NCI-H1092 treated with DMSO at 0.1 percent for 48 hours (cell line): ENCODE measurements at places on chromosomes 5 and 9.
A peak's percentile ranks its signal among the peaks of the same experiment; 100 is the strongest.

- no peak for DNase-seq
These were observed 333.4 kb upstream of the PUM3 start for GRCh38 chr9:3177146-3177761.

DNA sequence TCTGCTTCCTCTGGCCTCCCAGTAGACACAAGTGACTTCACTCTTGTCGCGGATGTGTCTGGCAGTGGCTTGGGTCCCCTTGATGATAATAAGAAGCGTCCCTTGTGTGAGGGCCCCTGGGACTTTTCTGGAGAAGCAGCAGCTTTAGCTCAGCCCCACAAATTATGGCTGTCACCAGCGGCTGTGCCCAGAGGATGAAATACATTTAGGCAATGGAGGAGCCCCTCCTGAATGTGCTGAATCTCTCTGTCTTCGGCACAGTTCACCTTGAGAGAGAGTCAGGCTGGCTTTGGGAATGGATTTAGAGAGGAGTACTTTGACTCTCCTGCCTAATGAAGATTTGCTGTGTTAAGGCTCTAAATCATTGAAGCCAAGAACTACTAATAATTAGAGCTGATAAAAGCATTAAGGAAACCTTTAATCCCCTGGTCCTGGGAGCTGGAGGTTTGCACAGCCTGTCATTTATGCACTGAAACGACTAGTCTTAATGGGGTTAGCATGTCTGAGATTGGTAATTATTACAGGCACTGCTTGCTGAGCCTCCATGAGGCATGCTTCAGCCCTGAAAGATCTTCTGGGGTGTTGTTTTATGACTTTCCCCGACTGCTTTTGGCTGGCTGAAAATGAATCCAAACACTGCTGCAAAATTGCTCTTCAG is 127.0 kb downstream of the TENT4A start:
- DNase-seq, result no peak

GRCh38 chr5:149757197-149757947 is 27.3 kb downstream of the PPARGC1B start:
- DNase-seq, result peak; percentile 34

GRCh38 chr5:57716661-57717060 is 234.1 kb upstream of the ACTBL2 start:
- DNase-seq, result no peak

DNA sequence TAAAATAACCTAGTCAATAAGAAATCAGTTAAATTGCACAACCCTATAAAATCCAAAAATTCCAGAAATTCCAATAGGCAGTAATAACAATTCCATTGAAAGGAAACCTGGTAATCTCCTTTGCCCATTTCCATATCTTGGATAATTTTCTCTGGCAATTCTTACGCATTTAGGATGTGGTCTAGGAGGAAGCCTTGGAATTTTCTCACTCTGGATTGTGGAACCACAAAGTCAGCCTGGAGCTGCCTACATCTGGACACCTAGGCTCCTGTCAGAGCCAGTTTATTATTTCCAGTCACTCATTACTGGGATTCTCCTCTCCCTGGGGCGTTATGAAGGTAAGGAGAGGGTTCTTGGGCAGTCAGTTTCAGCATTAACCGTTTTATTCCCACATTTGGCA is 40.3 kb upstream of the GNE start:
- no peak for DNase-seq

- DNase-seq, result peak; percentile 34
These were observed 313.5 kb downstream of the PRDM9 start for GRCh38 chr5:23820765-23821471.

DNA sequence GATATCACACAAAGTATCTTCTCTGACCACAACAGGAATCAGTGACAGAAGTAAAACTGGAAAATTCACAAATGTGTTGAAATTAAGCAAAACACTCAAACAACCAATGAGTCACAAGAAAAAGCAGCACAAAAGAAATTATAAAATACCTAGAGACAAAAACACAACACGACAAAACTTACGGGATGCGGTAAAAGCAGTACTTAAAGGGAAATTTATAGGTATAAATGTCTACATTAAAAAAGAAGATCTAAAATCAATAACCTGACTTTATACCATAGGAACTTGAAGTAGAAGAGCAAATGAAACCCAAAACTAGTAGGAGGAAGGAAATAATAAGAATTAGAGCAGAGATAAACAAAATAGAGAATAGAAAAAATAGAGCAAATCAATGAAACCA is 2.8 kb upstream of the WDR41 start:
- DNase-seq, result no peak

GRCh38 chr5:135571066-135571609 is 7.7 kb downstream of the CXCL14 start:
- DNase-seq, result no peak

DNA sequence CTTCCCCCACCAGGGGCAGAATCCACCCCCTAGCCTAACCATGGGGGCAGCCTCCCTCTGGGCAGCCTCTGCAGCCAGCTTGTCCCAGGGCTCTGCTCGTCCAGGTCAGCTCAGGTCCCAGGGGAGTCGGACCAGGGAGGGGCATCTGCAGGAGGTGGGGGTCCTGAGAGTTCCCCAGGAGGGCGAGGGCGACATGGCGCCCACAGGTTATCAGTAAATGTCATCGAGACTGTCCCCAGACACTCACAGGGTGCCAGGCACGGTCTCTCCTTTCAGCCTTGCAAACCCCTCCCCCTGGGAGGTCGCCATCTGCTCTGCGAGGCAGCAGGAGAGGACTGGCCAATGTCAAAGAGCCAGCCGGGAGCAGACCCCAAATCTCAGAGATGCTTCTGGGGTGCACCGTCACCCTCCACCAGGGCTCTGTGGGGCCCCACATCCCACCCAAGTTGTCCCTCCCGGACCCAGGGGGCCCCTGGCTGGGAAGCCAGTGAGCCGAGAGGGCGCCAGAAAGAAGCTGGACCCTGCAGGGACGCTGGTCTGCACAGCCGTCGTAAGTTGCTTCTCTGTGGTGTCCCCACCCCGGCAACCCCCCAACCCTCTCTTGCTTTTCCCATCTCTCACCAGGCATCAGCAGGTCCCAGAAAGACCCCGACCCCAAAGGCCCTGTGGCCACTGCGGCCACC is 69.3 kb downstream of the NTNG2 start:
- no peak for DNase-seq

DNA sequence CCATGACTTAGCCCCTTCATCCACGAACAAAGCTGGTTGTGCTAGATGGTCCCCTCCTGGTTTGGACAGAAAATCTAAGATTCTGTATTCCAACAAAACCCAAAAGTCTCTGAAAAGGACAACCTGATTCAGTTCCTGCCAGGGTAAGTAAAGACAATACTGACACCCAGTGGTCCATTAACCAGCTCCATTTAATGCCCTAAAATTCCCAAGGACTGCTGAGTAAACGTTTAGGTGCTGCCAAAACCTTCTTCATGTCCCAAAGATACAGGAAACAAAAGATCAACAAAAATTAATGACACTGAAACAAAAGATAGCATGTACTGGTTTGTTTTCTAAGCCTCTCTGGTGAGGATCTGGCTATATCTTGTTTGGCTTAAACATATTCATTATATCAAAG is 25.3 kb upstream of the PPP1R2B start:
- peak; percentile 26 for DNase-seq

DNA sequence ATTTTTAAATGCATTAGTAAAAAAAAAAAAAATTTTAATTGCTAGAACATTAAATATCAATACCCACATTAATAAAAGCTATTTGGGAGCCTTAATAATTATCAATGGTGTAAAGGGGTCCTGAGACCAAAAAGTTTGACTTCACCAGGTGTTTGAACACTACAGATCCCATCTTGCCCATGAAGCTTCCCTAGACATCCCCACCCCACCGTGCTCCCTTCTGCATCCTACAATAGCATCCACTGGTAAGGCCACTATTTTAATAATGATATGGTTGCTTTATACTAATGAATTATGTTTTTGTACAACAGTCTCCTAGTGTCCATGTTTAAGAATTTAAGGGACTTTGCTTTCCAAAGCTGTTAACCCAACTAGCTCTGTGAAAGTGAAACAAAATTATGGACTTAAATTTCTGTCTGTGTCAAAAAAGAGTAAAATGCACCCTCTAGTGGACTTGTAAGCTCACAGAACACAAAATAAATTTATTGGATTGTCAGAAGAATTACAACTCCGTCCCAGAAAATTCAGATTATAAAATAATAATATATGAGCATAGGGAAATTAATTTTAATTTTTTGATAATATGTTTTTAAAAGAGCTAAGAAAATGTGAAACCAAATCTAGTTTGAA is 76.0 kb downstream of the ARL15 start:
- no peak for DNase-seq

DNA sequence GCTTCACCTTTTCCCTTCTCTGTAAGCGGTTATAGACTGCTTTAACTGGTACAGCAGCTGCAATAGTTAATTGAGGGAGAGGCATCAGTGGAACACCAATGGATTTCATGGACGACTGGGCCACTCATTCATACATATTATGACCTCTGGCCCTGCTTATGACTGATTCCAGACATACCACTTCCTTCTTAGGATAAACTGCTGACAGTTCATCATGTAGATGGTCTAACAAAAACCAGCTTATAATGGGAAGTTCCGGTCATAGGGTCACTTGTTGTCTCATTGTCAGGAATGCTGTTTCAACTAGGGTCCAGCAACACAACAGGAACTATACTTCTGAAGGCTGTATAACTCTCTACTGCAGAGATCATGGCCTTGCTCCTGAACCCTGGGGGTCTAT is 265.2 kb upstream of the RASA1 start:
- no peak for DNase-seq

- DNase-seq, result no peak
These were observed 12.8 kb downstream of the BTNL9 start for GRCh38 chr5:181052672-181053487.

DNA sequence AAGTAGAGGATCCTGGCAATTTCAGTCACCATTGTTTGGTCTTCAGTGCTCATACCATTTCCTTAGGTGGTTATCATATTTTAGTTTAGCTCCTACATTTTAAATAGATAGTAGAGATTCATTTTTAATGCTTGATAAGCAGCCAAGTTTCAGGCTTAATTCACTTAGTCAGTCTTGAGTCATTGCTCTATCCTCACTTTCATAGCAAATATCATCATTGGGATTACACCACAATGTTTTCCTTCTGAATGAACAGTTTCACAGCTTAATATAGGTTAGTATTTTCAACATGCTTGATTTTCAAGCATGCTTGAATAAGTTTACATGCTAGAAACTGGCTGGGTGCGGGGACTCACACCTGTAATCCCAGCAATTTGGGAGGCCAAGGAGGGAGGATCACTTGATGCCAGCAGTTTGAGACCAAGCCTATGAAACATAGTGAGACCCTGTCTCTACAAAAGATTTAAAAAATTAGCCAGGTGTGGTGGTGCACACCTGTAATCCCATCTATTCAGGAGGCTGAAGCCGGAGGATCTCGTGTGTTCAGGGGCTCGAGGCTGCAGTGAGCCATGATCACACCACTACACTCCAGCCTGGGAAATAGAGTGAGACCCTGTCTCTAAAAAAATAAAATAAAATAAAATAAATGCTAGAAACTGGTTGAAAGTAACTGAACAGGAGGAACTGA is 339.9 kb downstream of the ADGRV1 start:
- no peak for DNase-seq

DNA sequence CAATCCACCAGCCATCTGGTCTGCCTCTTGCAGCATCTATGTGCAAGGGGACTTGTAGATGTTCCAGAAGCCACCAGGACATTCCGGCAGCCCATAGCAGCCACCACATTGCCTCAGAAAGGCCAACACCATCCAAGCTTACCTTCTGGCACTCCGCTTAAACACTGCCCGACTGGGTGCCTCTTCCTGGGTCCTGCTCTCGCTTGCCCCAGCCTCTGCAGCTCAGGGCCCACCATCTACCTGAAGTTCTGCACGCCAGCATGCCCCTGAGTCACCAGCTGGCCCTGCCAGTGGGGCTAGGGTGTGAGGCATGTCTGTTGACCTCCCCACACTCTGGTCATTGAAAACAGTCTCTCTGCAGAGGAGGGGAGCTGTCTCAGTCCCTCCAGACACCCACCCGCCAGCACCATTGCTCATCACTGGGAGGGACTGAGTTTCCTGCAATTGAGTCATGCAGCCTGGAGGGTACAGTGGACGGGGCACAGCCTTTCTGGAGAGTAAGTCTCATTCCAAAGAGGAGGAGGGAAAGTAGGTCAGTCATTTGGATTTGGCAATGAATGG is 16.9 kb upstream of the COL5A1 start:
- DNase-seq, result no peak

- no peak for DNase-seq
These were observed 9.3 kb downstream of the CCNH start for GRCh38 chr5:87403409-87403808.

GRCh38 chr9:131397100-131397790 is 3.4 kb downstream of the PRRC2B start:
- DNase-seq, result no peak

GRCh38 chr9:120475341-120475740 is 104.6 kb downstream of the CDK5RAP2 start:
- no peak for DNase-seq

GRCh38 chr5:73814233-73814846 is 188.3 kb downstream of the ARHGEF28 start:
- DNase-seq, result no peak

DNA sequence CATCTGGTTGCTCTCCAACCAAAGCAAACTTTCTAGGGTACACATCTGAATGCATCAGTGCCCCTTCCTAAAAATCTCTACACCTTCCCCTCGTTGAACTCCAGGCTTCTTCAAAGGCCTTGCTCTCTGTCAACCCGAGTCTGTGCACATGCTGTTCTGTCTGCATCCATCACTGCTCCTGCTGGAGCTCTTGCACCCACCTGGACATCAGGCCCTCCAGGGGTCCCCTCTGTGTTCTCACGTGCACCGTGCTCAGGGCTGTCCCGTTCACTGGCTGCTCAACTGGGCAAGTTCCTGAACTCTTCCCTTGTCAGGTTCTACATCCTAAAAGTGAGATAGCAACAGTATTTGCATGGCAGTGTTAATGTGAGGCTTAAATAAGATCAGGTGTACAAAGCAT is 62.7 kb upstream of the ANGPTL2 start:
- no peak for DNase-seq

DNA sequence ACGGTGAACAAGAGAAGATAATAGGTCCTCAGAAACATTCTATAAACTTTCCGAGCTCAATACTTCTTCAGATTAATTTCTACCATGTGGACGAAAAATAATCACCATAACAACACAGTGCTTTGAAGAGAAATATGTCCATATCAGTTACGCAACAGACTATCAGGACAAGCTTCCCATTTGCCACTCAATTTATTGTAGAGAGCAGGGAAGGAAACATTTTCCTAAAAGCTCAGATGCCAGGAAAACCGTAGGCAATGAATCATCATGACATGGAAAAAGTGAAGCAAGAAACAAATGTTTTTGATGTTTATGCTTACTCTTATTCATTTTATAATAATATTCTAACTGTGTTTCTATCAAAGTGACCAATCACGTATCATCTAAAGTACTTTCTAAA is 87.6 kb downstream of the S1PR3 start:
- no peak for DNase-seq

- no peak for DNase-seq
These were observed 661.5 kb downstream of the TLE4 start for GRCh38 chr9:80233102-80233843.

GRCh38 chr9:93612796-93613154 is 36.4 kb downstream of the PHF2 start:
- DNase-seq, result no peak
